Ovary (tissue), 10 donors: ENCODE measurements at places on chromosomes 2 and 18. TPM values are rescaled to one million over a fixed set of nuclear protein-coding genes. Genes with fewer than 3 reads are reported as not detected.

DNA sequence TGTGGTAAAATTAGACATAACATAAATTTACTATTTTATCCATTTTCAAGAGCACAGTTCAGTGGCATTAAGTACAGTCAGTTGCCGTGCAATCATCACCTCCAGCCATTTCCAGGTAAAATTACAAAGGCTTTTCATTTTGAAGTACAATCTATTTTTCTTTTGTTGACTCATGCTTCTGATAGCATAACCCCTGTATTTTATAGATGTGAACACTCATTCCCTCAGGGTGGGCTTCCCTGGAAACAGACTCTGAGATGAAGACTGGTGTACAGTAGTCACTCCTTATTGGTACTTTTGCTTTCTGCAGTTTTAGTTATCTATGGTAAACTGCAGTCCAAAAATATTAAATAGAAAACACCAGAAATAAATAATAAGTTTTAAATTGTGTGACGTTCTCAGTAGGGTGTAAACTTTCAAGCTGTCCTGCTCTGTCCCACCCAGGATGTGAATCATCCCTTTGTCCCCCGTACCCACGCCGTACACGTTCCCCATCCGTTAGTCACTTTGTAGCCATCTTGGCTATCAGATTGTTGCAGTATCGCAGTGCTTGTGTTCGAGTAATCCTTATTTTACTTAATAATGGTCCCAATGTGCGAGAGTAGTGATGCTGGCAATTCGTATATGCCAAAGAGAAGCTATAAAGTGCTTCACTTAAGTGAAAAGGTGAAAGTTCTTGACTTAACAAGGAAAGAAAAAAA lies 41.1 kb upstream of the NAB1 start:
- no peak overlapping the region for H3K27ac ChIP-seq
- H3K4me1 ChIP-seq = no peaks in the 10 kb centered on the region
- no peak for DNase-seq
- H3K4me3 ChIP-seq = no peak overlapping the region
- H3K27me3 ChIP-seq = no peaks in the 10 kb centered on the region

- DNase-seq = no peak
- no peaks in the 10 kb centered on the region for H3K36me3 ChIP-seq
- H3K4me1 ChIP-seq = no peaks in the 10 kb centered on the region
- H3K27me3 ChIP-seq = no peaks in the 10 kb centered on the region
Measured at GRCh38 chr2:67930156-67930555, 132.6 kb downstream of the C1D start.

DNA sequence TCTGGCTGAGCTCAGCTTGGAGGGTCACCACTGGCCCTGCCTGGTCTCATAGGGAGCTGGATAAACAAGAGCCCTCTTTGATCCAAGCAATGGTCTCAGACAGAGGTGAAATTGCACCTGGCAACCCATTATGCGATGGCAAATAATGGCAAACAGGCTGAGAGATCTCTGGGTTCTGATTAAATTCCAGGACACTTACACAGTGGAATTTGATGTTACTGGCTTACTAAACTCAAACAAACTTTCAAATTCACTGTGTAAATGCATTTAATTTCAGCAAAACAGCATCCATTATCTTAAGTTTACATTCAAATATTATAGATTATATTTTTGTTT lies 19.5 kb upstream of the STAT4 start:
- no peak overlapping the region for H3K27ac ChIP-seq
- DNase-seq = no peak
- H3K36me3 ChIP-seq = no peaks in the 10 kb centered on the region

DNA sequence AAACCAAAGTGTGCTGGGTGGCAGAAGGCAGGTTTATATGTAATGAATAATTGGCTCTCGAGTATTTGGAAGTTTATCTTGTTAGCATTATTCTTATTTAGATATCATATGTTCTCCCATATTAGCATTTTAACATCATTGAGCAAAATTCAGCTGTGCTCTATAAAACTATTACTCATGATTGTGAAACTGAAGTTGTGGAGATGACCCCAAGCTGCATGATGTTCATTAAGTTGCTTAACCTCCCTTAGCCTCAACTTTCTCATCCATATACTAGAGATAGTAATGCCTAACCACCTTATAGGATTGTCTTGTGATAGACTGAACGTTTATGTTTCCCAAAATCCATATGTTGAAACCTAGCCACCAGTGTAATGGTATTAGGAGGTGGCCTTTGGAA lies 346.3 kb downstream of the SATB2 start:
- no peaks in the 10 kb centered on the region for H3K36me3 ChIP-seq
- no peaks in the 10 kb centered on the region for H3K4me1 ChIP-seq
- H3K27ac ChIP-seq = no peak overlapping the region
- H3K27me3 ChIP-seq = no peaks in the 10 kb centered on the region

GRCh38 chr2:97906307-97906706 lies 89.4 kb downstream of the TMEM131 start:
- no peak overlapping the region for H3K4me3 ChIP-seq
- H3K27me3 ChIP-seq = no peaks in the 10 kb centered on the region
- no peak for DNase-seq
- no peaks in the 10 kb centered on the region for H3K36me3 ChIP-seq

DNA sequence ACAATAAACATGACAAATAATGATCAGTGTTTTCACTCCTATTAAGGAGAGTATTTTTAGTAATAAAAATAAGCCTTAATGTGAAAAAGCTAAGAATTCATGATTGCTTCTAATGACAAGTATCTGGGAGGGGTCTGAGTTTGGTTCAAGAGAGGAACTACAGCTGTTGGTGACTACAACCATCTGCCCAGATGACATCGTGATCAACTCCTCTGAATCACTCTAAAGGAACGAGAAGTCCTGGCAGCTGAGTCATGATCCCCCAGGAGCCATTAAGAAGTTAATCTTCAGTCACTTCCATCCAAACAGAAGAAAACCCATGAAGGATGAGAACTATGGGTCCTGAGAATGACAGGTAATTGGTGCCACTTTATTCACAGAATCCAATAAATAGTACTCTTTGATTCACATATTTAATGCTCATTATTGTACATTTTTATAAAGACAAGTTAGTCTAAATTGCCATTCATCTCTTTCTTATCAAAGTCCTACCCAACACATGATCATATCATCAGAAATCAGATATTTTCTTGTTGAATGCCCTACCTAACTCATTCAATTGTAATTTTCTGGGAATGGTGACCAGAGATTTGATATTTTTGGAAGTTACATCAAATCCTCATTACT lies 6.8 kb downstream of the TFPI start:
- H3K4me3 ChIP-seq = no peak overlapping the region
- H3K4me1 ChIP-seq = no peaks in the 10 kb centered on the region
- H3K27me3 ChIP-seq = no peaks in the 10 kb centered on the region
- no peaks in the 10 kb centered on the region for H3K36me3 ChIP-seq

GRCh38 chr18:63997041-63997440 lies 27.2 kb downstream of the SERPINB8 start:
- no peak for DNase-seq
- H3K27me3 ChIP-seq = no peaks in the 10 kb centered on the region
- no peak overlapping the region for H3K4me3 ChIP-seq
- no peak overlapping the region for H3K27ac ChIP-seq
- no peaks in the 10 kb centered on the region for H3K4me1 ChIP-seq
- no peaks in the 10 kb centered on the region for H3K36me3 ChIP-seq

- H3K27ac ChIP-seq = no peak overlapping the region
- no peaks in the 10 kb centered on the region for H3K4me1 ChIP-seq
- no peaks in the 10 kb centered on the region for H3K27me3 ChIP-seq
- no peak overlapping the region for H3K4me3 ChIP-seq
- no peak for DNase-seq
- no peaks in the 10 kb centered on the region for H3K36me3 ChIP-seq
Measured at GRCh38 chr2:111185361-111186022, 64.8 kb downstream of the BCL2L11 start.

- no peak overlapping the region for H3K27ac ChIP-seq
- DNase-seq = no peak
- no peaks in the 10 kb centered on the region for H3K4me1 ChIP-seq
- no peaks in the 10 kb centered on the region for H3K27me3 ChIP-seq
- H3K4me3 ChIP-seq = no peak overlapping the region
- H3K36me3 ChIP-seq = no peaks in the 10 kb centered on the region
Measured at GRCh38 chr2:56244911-56245530, 61.2 kb downstream of the CCDC85A start.

- H3K4me3 ChIP-seq = no peak overlapping the region
- H3K27me3 ChIP-seq = no peaks in the 10 kb centered on the region
- no peak overlapping the region for H3K27ac ChIP-seq
- no peaks in the 10 kb centered on the region for H3K36me3 ChIP-seq
- peaks cover 2% of the 10 kb centered on the region for H3K4me1 ChIP-seq
Measured at GRCh38 chr2:134582547-134582899, 136.3 kb downstream of the TMEM163 start.

SERPINE2 gene
- 101 TPM for total RNA-seq

RMND5A gene
- total RNA-seq = 26.4 TPM

ARHGAP25 gene
- 15.6 TPM for total RNA-seq

UGT1A5 gene
- not detected for total RNA-seq
